NCI-H1105 (cell line): ENCODE measurements at places on chromosomes 12 and 14.

- no peak for DNase-seq
Observed at GRCh38 chr12:110339184-110339952, 58.3 kb downstream of the ATP2A2 start.

DNA sequence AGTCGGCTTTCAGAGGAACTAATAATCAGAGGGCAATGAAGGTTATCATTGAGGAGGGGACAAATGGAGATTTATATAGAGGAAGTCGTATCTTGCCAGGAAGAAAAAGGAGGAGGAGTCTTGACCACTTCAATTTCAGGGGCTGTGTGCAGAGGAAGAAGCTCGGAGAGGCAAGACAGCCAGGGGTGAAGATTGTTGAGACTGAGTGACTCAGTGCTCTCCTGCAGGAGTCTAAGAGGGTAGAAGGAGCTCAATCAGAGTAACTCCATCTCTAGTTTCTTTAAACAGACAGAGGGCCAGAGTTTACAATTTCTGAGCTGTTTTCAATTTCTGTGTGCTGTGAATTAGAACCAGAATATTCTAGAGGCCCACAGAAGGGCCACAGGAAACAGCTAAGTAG, 439.3 kb upstream of the PRICKLE1 start:
- DNase-seq: no peak

- DNase-seq: peak; percentile 18
Observed at GRCh38 chr12:23055004-23055403, 430.0 kb downstream of the ETNK1 start.

GRCh38 chr12:33277376-33277775, 162.2 kb downstream of the SYT10 start:
- no peak for DNase-seq

DNA sequence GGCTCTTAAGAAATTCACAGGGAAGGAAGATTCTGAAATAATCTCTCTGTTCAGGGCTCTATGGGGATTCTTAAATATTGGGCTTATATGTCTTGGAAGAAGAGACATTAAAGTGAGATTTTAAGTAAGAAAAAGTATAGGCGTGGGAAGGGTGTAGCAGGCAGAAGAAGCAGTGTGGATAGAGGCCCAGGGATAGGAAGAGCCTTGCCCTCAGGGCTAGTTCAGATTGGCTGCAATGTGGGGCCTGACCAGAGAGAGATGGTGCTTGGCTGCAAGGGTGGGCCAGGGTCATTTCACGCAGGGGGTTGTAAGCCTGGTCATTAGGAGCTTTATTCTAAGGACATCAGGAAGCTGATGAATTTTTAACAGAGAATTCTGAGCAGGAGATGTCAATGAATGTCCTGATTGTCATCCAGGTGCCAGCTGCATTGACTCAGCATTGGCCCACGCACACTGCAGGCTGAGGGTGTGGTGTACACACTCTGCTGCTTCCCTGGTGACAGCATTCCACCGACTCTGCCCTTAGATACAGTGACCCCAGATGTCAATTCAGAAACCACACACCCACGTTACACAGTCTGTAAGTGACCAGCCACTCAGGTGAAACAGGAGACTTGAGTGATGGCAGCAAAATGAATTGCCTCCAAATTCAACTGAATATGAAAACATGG, 582.5 kb downstream of the NRXN3 start:
- DNase-seq: no peak

DNA sequence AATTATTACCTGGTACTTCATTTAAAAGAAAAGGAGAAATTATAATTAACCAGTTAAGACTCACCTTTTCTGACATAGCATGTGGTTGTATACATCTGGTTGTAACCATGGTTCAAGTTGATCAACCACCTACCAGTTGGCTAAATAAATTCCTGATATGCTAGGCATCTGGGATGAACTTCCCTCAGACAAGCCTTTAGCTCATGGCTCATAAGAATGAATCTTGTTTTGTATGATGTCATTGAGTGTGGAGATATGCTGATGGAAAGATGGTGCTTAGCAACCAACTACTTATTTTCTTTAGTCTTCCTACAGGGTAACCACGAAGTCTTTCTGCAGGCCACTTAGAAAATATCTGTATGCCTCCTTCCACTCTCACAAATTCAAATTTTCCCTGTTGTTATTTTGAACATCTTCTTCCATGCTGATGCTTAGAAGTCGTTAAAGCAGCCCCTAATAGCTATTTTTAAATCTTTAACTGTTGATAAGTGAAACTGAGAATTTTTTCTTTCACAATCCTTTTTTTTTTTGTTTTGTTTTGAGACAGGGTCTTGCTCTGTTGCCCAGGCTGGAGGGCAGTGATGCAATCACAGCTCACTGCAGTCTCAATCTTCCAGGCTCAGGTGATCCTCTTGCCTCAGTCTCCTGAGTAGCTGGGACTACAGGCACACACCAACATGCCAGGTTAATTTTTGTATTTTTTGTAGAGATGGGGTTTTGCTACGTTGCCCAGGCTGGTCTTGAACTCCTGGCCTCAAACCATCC, 51.9 kb upstream of the PTHLH start:
- no peak for DNase-seq

GRCh38 chr14:74620497-74620921, 8.5 kb upstream of the LTBP2 start:
- DNase-seq: no peak

- DNase-seq: no peak
Observed at GRCh38 chr12:54529581-54529980, 19.8 kb upstream of the PDE1B start.

- DNase-seq: no peak
Observed at GRCh38 chr12:110351119-110351518, 52.4 kb downstream of the ANAPC7 start.

- no peak for DNase-seq
Observed at GRCh38 chr14:68824517-68825347, 31.9 kb upstream of the ZFP36L1 start.

DNA sequence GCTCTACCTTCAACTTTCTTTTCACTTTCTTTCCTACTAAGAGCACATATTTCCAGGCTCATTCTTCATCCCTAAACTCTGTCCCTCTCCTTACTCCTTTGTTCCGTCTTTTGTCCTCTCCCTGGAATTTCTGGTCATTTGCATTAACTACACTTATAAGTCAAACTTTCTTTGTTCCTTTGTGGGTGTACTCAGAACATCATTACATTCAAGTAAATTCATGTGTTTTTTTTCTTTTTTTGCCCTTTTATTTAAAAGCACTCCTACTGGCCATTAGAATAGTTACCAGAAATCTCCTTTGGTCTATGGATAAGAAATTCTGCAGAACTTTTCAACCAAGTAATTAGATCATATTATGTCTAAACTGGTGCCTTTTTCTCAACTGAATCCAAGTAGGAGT, 802.6 kb downstream of the DIO2 start:
- DNase-seq: no peak

DNA sequence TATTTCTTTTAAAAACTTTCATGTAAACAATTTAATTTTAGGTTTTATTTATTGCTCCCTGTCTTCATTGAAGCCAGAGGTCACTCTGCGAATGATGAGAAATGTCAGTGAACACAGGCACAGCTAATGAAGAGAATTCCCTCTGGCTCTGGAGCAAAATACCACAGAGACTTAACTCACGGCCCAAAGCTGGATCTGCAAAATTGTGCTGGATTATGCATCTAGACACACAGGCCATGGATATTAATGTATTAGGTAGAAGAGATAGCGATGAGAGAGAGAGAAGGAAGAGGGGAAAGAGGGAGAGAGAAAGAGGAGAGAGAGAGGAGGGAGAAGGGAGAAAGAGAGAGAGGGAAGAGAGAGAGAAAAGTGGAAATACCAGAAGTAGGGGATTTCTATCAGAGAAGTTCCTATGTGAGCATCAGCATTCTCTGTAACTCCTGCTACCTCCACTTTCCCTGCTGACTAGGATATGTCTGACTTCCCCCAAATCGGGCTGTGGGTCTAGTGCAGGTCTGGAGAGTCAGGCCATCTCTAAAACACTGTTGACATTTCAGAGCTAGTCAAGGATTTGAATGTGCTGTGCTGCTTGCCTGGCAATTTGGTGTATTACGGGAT, 3.7 kb downstream of the ARHGDIB start:
- no peak for DNase-seq

- no peak for DNase-seq
Observed at GRCh38 chr14:75428230-75429104, 645 bp downstream of the JDP2 start.

DNA sequence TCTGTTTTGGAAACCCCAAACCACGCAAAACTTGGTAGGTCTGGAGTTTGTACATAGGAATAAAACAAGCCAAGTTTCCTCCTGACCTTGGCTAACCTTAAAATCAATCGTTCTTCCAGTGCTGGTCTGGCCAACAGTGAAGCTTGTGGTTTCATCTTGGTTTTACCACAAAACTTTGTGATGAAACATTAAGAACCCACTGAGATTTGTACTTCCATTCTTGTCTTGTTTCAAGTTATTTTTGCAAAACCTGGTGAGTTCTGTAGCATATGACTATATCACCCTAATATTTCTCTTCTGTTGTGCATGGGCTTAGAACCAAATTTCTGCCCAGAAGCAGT, 26.4 kb downstream of the SIX1 start:
- no peak for DNase-seq

GRCh38 chr12:23560611-23561010, 388.9 kb downstream of the SOX5 start:
- DNase-seq: no peak

GRCh38 chr14:76112889-76113624, 38.7 kb upstream of the GPATCH2L start:
- DNase-seq: no peak

- DNase-seq: no peak
Observed at GRCh38 chr14:69298131-69299071, 38.4 kb downstream of the GALNT16 start.

GRCh38 chr14:101223127-101223526, 319.6 kb upstream of the RTL1 start:
- no peak for DNase-seq

- peak; percentile 49 for DNase-seq
Observed at GRCh38 chr12:22856178-22856577, 231.2 kb downstream of the ETNK1 start.

- peak; percentile 37 for DNase-seq
Observed at GRCh38 chr12:87413784-87414183, 615.4 kb downstream of the C12orf50 start.

GRCh38 chr12:77590306-77590705, 240.4 kb upstream of the NAV3 start:
- DNase-seq: no peak

- DNase-seq: no peak
Observed at GRCh38 chr14:73262427-73263183, 25.3 kb downstream of the PAPLN start.

DNA sequence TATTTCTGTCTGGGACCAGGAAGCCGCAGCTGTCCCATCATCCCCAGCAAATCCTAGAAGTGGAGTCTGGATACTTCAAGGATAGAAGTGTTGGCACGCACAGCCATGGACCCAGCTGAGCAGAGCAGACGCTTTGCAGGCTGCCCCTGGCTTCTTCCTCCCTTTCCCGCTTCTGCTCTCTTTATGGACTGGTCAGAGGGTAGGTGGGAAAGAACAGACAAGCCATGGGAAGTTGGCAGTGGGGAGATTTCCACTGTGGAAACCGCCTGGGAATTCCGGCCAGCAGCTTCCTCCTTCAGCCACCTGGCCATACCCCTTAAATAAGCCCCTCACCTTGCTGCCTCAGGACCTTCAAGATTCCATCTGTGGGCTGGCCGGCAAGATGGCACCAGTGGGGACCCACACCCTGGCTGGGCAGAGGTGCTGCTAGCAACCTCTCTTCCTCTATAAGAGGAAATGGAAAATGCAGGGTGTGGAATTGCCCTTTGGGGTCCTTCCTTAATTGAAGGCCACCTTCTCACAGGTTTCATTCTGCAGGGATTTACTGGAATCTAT, 20.6 kb downstream of the OTUB2 start:
- no peak for DNase-seq

DNA sequence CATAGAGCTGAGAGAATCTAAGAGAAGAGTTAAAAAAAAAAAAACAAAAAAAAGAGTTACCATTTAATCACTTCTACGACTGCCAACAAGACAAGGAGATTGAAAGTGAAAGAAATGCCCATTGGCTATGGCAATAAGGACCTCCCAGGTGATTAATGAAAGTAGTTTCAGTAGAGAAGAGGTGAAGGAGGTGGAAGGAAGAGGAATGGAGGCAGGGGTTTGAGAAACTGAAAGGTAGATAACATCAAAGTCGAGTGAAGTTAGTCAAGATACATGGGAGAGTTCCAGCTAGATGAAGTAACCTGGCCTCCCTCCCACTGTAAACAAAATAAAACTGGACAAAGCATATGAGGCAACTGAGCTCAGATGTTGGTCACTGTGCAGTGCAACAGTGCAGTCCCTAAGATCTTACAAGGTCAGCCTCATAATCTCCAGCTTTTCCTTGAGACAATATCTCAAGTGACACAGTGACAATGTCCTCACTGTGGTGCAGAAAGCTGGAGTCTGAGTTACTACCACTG, 118.0 kb upstream of the CCDC198 start:
- no peak for DNase-seq

DNA sequence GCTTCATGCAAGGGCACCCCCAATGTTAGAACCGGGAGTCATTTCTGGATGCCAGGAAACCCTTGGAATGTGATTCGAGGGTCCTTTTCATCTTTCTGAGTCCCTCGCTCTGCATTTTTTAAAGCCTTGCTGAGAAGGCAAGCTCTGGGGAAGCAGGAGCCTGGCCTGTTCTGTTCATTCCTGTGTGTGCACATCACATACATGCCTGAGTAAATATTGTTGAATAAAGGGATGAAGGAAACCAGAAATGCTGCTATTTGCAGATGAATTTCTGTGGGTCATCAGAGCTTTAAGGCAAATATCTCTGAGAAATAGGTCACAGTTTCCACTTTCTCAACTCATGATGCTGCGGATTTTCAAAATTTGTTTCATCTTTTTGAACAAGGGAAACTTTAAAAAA, 170.1 kb downstream of the PAH start:
- no peak for DNase-seq

- DNase-seq: no peak
Observed at GRCh38 chr12:55906056-55906455, 21.6 kb downstream of the PYM1 start.

GRCh38 chr14:22884076-22884737, 1.2 kb downstream of the REM2 start:
- DNase-seq: no peak

DNA sequence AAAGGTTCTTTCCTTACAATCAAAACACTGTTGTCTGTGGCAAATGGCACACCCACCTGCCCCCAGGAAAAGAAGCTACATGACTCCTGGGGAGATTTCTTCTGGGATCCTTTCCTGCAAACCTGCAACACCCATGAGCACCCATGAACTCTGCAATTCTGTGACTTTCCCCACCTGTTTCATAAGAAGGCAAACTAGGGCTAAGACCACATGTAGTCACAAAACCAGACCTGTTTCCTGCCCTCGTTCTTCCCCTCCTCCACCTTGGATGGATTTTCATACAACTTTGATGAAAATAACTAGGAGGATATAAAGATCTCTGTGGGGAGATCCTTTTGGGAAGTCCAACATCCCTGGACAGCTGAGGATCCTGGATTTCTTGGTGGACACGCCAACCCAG, 1084.7 kb downstream of the BCL11B start:
- DNase-seq: no peak

- DNase-seq: no peak
Observed at GRCh38 chr14:47596860-47597259, 78.5 kb downstream of the MDGA2 start.
